CD4-positive, alpha-beta T cell treated with Interleukin-4 for 1 hour (primary cell): ENCODE measurements at places on chromosomes 7 and 10.
A peak's percentile ranks its signal among the peaks of the same experiment; 100 is the strongest.

GRCh38 chr7:130420943-130421578, 19.8 kb downstream of the CEP41 start:
- no peak for DNase-seq

DNA sequence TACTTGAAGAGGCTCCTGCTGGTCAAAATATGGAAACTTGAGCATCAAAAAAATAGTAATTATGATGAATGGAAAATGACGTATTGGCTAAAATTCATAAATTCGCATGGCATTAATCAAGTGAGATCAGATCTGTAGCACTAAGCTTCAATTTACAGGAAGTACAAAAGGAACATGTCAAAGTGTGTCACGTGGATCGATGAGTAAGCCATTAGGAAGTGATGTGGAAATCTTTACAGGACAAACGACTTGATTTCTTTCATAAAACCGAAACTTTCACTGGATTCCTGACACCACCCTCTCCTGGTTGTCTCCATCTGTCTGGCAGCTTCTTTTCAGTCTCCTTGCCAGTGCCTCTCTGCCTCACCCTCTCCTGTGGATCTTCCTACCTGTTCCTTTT, 25.8 kb downstream of the AKR1C8 start:
- DNase-seq: no peak

- no peak for DNase-seq
Measured at GRCh38 chr7:12056381-12056780, 154.7 kb upstream of the TMEM106B start.

DNA sequence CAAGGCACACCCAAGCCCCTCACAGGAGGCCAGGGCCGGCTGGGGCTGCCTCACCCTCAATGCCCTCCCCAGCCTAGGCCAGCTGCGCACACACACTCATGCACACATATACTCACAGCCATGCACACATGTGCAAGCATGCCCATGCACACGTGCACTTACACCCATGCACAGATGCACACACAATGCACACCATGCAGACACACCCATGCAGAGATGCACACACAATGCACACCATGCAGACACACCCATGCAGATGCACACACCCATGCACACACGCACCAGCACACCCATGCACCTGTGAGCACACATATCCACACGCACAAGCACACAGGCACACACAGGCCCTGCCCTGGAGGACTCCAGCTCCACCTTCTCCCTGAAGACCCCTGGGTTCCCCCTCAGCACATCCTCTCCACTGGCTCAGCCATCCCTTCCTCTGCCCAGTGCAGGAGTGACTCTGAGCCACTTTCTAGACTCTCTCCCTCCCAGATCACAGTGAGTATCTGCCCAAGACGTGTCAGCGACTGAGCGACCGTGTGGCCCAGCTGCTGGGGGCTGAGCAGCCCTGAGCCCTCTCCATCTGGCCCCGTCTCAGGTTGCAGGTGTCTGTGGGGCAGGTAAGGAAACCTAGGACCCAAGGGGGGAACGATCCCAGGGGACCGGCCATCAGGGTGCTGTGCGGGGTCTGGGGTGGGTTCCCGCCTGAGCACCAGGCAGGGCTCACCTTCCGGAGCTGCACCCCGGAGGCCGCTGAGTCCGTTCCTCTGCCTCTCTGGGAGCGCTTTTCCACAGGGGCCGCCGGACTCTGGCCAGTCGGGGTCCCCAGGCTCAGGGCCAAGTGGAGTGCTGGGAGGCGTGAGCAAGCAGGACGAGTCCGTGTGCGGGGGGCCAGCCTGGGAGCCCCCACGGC, 25.8 kb downstream of the AP5Z1 start:
- DNase-seq: no peak

DNA sequence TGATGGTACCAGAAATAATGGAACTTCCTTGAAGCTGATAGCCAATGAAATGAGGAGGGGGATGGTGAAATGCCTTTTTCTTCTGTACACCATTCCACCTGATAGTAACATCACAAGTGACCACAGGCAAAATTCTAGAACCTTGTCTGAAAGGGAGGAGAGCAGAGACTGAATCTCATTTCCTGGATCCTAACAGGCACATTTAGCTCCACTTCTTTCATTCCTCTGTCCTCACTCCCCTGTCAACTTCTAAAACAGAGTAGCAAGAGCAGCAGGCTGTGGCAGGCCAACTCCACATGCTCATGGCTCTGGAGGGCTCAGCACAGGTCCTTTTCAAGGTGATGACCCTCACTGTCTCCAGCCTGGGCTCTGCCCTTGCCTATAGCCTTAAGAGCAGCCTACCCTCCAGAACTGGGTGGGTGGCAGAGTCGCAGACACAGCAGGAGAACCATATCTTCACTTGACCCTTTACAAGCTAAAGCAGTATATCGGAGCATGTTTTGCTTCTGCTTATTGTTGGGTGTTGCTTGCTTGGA, at the start of gene LRRC18:
Gene LRRC18, minus strand, starts transcription at position 51 of the 536 bp plus-strand sequence. CDS start 25,685 bp downstream, outside the sequence.
- DNase-seq: no peak

- no peak for DNase-seq
Measured at GRCh38 chr10:42963312-42963711, 113.6 kb upstream of the RET start.

- DNase-seq: no peak
Measured at GRCh38 chr10:49751216-49751615, 10.9 kb downstream of the OGDHL start.

GRCh38 chr7:134293002-134293740, 23.6 kb downstream of the SLC35B4 start:
- peak; percentile 3 for DNase-seq

GRCh38 chr7:106327538-106328481, 43.0 kb upstream of the NAMPT start:
- no peak for DNase-seq

DNA sequence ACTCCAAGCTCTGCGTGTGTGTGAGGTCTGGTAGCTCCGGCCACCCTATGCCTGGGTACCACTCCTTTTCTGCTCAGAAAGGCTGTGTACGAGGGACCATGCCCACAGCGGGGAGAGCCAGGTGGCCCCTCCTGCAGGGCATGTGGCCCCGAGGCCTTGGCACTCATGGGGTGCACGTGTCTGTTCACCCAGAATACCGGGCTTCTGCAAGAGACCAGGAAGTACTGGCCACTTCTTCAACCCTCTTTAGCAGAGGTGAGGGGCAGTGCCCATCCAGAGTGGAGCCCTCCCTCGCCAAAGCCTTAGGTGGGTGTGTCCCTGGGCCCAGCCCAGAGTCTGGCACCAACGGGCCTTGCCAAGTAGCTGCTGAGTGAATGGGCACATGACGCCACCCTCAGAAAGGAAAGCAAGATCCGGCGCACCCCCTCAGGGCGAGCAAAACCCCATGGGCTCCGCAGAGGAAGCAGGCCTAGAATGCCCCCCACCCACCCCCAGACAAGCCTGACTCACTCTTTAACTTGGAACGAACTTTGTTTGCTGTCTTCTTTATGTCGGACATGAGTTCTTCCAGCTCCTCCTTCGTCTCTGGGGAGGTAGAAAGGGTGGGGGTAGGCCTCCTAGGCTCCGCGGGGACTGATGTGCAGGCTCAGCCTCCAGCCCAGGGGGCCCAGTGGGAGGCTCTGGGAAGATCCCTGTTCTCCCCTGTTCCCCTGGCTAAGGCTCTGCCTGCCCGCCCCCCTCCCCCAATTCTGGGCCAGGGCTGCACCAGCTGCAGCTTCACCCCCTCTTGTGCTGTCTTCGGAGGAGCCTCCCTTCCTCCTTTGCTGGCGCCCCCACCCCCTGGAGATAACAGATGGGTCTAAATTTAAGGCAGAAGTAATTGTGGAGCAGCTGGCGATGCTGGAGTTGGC, 14.6 kb downstream of the STX1A start:
- DNase-seq: no peak

DNA sequence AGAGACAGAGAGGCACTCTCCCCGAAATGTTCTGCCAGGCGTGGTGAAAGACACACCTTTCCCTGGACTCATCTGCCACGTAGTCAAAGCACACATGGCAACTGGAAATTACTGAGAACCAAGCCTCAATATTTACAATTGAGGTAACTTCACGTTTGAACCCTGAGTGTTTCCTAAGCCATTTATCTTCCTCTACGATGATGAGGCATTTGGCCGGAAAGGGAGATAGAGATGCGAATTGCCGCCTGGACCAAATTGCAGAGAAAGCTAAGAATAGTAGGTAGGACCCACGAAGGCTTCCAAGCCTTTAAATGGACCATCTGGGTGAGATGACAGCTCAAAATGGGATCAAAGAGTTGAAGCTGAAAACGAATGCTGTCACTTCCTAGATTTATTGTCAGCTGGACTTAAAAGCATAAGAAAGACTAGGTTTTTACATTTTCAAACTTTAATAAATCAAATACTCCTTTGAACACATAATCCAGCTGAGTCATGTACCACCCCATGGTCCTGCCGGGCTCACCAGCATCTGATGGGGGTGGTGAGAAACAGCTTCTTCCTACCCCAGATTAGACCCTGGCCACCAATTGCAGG, 135.6 kb upstream of the LYZL2 start:
- DNase-seq: no peak

- no peak for DNase-seq
Measured at GRCh38 chr7:30359957-30360356, 75.6 kb downstream of the ZNRF2 start.
